ENCODE measurements at places on chromosomes 7 and 10.

DNA sequence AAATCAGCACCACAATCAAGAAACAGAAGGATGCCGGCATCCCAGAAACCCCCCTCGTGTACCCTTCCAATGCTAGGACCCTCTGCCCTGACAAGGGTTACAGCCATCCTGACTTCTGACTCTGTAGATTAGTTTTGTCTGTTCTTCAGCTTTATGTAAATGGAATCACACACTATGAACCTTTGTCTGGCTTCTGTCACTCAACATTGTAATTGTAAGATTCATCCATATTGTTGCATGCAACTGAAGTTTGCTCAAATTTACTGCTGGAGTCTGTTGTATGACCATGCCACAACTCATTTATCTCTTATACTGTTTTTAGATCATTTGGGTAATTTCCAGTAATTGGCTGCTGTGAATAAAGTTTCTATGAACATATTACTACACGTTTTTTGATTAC is 8.4 kb downstream of the IKZF5 start:
- DNase-seq: no peak

- no peak for DNase-seq
These were observed 314.6 kb downstream of the FRMD4A start for GRCh38 chr10:14016011-14016536.

DNA sequence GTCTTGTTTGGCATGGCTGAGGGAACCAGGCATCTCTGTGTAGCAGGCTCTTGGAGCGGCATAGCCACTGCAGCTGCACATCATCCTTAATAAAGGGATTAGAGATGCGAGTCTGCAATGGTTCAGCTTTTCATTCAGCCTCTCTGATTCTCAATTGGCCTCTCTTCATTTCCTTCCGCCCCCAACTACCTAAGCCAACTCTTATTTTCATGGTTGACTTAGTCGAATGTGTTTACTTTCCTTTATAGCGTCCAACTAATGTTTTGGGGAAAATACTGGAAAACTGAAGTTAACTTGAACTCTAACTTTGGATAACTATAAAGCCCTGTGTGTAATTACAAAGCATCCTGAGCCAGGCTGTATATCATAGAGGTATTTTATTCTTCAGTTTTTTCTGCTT is 202.2 kb upstream of the KIAA1217 start:
- no peak for DNase-seq

DNA sequence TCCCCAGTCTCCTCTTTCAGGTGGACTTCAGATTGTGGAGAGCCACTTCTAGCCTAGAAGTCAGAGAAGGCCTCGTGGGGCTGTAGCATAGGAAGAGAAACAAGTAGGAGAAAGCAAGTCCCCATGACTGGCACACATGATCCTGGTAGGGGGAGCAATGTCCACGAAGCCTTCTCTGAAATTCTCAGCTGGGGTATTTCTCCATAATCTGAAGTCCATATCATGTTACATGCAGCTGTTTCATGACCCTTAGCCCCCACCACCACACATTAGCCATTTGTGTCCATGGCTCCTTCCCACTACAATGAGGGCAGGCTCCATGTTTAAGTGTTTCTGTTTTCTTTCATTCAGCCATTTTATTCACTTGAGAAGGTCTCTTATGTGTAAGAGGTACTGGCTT is 43.2 kb downstream of the LAMB4 start:
- DNase-seq: no peak

DNA sequence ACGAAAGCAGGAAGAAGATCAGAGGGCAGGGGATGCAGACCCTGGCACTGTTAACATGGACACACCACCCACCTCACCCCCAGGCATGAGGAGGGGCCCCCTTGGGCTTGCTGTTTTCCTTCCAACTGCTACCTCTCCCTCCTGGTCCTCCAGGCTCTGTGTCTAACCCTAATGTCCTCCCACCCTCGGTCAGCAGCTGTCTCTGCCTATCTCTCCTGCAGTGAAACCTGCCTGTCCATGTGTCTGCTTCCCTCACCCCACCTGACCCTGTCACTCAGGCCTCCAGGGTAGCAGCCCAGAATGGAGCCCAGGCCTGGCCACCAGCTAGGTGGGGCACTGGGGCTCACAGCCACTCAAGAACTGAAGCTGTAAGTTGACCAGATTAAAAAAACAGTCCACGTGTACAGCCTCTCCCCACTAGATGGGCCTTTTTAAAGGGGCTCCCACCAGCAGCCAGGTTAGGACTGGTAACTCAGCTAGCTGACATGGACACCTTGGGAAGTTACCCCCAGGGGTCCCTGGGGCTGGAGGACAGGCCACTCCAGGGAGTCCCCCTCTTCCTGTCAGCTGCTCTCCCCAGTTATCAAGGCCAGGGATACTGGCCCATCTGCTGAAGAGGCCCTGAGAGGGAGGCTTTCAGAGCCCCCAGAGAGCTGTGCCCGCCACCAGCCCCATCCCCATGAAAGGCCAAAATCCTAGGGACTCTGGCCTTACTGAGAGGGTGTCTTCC is 1.5 kb downstream of the SMARCD3 start:
- no peak for DNase-seq

DNA sequence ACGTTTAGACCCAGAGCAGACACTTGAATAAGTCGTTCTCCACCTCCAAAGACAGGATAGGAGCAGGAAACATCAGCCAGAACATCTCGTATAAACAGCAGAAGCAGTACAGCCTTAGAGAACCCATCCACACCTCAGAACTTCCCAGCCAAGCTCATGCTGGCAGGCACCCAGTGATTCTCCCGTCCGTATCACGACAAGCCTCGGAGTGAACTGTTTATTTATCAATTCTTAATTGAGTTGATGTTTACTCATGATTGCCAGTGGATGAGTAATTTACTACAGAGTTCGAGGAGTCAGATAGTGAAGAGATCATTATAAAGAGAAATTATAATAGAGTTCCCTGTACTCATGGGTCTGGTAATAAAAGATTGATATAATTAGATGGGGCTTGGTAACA is 811.5 kb downstream of the LRMDA start:
- DNase-seq: no peak

- no peak for DNase-seq
These were observed 603.1 kb upstream of the LRRTM3 start for GRCh38 chr10:66322777-66323176.

GRCh38 chr7:55120501-55121198 is 101.8 kb downstream of the EGFR start:
- DNase-seq: no peak

- DNase-seq: peak; percentile 82
These were observed 32.8 kb downstream of the SLC26A4 start for GRCh38 chr7:107693396-107693795.

DNA sequence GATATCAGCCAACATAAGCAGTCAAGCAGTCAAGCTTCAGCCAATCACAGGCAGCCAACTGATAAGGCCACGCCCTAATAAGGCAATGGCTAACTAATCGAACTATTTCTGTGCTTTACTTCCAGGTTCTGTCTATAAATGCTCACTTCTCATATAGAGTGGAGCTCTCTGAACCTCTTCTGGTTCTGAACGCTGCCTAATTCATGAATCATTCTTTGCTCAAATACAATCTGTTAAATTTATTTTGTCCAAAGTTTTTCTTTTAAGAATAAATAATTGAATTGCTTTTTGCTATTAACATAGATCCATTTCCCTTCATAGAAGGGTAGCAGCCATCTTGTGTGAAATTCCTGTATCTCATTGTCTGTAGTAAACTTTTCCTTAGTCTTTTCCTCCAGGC is 97.9 kb upstream of the TMEM72 start:
- no peak for DNase-seq

- peak; percentile 47 for DNase-seq
These were observed at the start of gene PROSER2 for GRCh38 chr10:11823122-11823988. Gene PROSER2, plus strand, starts transcription at chr10:11823356. Its CDS starts 28,722 bp downstream, at chr10:11852078.

GRCh38 chr7:21480693-21481403 is 53.0 kb downstream of the SP4 start:
- no peak for DNase-seq

GRCh38 chr10:52129410-52130178 is 184.5 kb upstream of the DKK1 start:
- no peak for DNase-seq

DNA sequence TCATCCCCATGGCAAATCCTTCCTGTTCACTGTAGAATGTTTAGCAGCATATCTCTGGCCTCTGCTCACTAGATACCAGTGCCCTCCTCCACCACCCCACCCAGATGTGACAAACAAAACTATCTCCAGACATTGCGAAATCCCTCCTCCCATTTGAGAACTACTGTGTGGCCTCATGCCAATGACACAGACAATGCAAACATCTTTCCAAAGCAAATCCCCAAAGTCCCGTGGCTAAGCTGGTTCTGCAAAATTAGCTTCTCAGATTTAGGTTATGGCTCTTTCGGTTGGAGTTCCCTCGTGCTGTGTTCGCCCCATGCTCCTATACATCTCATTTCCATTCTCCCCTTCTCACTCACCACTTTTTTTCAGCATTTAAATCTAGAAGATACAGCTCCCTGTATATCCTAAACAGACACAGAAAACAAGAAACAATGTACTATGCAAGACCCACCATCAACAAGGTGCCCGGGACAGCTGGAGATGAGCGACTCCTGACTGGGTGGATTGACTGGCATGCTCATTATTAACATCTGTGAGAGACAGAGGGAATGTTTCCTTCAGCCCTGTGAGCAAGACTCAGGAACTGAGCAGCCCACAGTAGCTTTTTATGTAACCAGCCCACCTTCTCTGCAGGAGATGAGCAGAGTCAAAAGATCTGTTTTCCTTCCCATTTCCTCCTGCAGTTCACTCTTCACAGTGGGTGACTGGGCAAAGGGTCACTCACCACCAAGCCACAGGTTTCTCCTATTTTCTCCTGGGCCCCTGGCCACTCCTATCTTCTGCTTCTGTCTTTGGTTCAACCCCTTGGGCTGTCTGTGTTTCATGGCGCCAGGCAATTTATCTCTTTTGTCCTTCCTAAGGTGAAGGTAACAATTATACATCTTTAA is 225.7 kb upstream of the AOAH start:
- no peak for DNase-seq

- DNase-seq: peak; percentile 64
These were observed 52.7 kb downstream of the SRPK2 start for GRCh38 chr7:105336009-105336408.

DNA sequence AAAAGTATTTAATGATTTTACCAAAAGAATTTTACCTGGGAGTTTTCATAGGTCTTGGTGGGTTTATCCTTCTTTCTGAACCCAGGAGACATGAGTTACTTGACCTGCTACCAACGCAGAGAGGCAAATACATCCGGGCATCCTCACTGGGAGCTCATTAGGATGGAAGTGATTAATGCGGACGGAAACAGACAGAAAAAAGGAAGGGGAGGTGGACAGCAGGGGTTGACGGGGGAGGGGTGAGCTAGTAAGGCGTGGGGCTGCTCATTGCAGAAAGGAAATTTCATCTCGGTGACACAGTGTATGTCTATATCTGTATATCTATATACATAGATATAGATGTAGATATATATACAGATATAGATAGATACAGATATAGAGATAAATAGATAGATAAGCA is 408.2 kb upstream of the ADARB2 start:
- DNase-seq: no peak

All from SK-MEL-5 (cell line).